ENCODE measurements at places on chromosomes 11 and 22.

DNA sequence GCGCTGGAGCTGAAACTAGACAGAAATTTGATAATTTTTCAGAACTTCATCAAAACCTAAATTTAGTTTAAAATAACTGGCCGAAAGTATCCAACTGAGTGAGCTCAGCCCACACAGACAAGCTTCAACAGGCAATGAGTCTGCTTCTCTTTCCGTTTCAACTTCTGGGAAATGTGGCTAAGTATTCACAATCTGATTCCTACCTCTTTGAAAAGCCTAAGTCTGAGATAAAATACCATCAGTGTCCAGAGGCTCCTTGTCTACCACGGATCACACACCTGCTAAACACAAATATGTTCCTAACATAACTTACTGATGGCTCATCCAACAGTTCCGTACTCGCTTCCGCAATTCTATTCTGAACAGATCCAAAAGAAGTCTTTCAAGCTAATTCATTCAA lies 8.5 kb downstream of the SIK3 start:
- DNase-seq = no peak

- no peak for DNase-seq
Measured at GRCh38 chr11:46122945-46123715, 1.9 kb upstream of the PHF21A start.

GRCh38 chr22:26199665-26200064 lies 30.4 kb downstream of the SEZ6L start:
- DNase-seq = no peak

DNA sequence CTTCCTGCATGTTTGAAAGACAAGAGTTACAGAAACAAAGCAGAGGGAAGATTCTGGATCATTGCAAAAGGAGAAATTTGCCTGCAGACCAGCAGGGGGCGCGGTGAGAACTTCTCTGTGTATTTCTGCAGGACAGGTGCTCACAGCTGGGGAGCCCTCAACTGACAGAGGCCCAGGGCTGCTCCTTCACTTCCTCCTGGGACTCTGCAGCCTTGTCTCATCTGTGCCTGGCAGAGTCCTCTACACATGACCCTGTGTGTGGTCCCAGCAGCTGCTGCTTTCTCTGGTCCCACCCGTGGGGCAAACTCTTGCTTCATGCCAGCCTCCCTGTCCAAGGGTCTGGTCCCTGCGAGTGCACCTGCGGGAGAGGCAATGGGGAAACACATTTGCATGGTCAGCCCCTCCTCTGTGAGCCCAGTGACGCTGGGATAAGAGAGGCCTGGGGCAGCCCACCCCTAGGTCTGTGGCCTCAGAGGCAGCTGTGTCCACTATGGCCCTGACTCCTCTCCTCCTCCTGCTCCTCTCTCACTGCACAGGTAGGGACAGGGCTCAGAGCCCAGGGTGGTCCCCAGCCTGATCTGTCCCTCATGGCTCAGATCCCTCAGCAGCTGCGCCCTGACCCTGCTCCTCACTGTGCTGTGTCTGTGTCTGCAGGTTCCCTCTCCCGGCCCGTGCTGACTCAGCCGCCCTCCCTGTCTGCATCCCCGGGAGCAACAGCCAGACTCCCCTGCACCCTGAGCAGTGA lies 43.2 kb upstream of the VPREB1 start:
- DNase-seq = no peak

DNA sequence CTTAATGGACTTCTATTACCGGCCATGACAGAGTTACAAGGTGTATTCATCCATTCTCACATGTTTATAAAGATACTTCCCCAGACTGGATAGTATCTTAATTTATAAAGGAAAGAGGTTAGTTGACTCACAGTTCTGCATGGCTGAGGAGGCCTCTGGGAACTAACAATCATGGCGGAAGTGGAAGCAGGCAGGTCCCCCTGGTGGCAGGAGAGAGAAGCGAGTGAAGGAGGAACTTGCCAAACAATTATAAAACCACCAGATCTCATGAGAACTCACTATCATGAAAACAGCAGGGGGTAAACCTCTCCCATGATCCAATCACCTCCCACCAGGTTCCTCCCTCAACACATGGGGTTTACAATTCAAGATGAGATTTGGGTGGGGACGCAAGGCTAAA lies 170.0 kb upstream of the PDGFD start:
- no peak for DNase-seq

- DNase-seq = no peak
Measured at GRCh38 chr11:8206251-8207079, 37.6 kb upstream of the RIC3 start.

DNA sequence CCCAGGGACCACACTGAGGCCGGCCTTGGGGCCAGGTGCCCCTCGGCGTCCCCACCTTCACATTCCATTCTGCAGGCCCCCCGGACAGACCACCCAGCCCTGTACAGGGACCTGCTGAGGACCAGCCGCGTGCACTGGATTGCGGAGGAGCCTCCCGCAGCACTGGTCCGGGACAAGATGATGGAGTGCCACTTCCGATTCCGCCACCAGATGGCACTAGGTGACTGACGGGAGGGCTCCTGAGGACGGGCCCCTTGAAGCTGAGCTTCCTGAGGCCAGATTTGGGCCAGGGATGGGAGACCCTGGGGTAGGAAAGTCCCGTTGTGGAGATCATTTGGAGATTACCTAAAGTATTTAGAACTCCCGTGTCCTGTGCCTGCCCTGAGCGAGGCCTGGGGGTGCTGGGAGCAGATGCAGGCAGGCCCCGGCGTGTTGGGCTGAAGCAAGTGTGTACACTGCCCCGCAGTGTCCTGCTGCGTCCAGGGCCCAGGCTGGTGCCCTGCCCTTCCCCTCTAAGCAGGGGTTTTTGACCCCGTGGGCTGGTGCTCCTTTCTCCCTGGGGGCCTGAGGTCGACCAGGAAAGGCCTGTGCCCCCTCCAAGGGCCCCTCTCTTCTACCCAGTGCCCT lies 20.0 kb downstream of the TRMU start:
- peak; percentile 36 for DNase-seq

- DNase-seq = no peak
Measured at GRCh38 chr22:32693102-32693501, 108.4 kb upstream of the TIMP3 start.

GRCh38 chr22:22870577-22871404 lies 16.8 kb upstream of the IGLL5 start:
- no peak for DNase-seq

GRCh38 chr11:69436041-69436982 lies 45.2 kb upstream of the LINC01488 start:
- DNase-seq = no peak

All from stimulated activated CD8-positive, alpha-beta memory T cell treated with anti-CD3 and anti-CD28 coated beads, Interleukin-4, amount 100 ng/mL, for 1 hour (primary cell).